ENCODE measurements at places on chromosomes 7 and 10.

GRCh38 chr10:79150444-79150754 lies 81.6 kb downstream of the ZMIZ1 start:
- H3K4me3 ChIP-seq = peak overlapping the region; percentile 41
- H3K27ac ChIP-seq = peak overlapping the region; percentile 26
- H3K27me3 ChIP-seq = no peaks in the 10 kb centered on the region
- no peaks in the 10 kb centered on the region for H3K36me3 ChIP-seq
- peaks cover 32% of the 10 kb centered on the region for H3K4me1 ChIP-seq

GRCh38 chr10:116980041-116980440 lies 24.9 kb downstream of the SHTN1 start:
- H3K27ac ChIP-seq = no peak overlapping the region
- no peak for DNase-seq
- H3K4me1 ChIP-seq = no peaks in the 10 kb centered on the region
- no peak overlapping the region for H3K4me3 ChIP-seq

- no peak overlapping the region for H3K4me3 ChIP-seq
- no peak for DNase-seq
- H3K4me1 ChIP-seq = no peaks in the 10 kb centered on the region
- no peak overlapping the region for H3K27ac ChIP-seq
- no peaks in the 10 kb centered on the region for H3K27me3 ChIP-seq
Measured at GRCh38 chr7:16599860-16600259, 45.7 kb downstream of the ANKMY2 start.

DNA sequence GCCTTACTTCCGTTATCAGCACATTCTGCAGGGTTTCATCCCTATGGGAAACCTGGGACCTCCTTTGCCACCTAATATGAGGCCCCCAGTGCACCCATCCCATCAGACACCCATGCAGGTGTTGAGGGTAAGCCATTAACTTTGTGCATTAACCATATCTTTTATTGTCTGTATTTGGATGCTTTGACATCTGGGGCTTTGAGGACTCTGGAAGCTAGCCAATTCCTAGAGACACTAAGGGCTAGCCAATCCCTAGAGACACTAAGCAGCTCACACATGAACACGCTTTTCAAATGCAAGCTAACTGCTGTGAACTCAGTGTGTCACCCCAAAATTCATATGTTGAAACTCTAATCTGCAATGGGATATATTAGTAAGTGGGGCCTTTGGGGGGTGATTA lies 272.5 kb upstream of the COBL start:
- H3K27me3 ChIP-seq = no peaks in the 10 kb centered on the region
- no peak overlapping the region for H3K4me3 ChIP-seq
- no peaks in the 10 kb centered on the region for H3K36me3 ChIP-seq
- H3K27ac ChIP-seq = no peak overlapping the region
- no peak for DNase-seq

DNA sequence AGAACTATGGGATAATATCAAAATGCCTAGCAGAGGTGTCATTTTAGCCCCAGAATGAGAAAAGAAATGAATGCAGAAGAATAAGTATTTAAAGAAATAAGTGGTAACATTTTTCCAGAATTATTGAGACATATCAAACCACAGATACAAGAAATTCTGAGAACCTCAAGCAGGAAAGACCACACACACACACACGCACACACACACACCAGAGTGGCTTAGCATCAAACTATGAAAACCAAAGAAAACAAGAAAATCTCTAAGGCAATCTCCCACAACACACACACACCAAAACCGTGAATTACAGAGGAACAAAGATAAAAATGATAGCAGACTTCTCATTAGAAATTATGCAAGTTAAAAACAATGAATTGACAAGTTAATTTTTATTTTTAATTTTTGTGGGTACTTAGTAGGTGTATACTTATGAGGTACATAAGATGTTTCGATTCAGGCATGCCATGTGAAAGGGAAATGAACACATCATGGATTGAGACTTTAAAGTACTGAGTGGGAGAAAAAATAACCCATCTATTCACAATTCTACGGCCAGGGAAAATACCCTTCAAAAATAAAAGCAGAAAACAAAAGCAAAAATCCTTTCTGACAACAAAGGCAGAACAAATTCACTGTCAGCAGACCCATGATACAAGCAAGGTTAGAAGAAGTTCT lies 14.6 kb downstream of the PPIF start:
- peaks cover 13% of the 10 kb centered on the region for H3K36me3 ChIP-seq
- no peak overlapping the region for H3K4me3 ChIP-seq
- peaks cover 10% of the 10 kb centered on the region for H3K4me1 ChIP-seq
- H3K27me3 ChIP-seq = peaks cover 32% of the 10 kb centered on the region

GRCh38 chr10:78868861-78869260 lies 199.9 kb upstream of the ZMIZ1 start:
- no peak overlapping the region for H3K27ac ChIP-seq
- H3K4me3 ChIP-seq = no peak overlapping the region
- peaks cover under 1% of the 10 kb centered on the region for H3K4me1 ChIP-seq
- DNase-seq = no peak

Measured in activated CD4-positive, alpha-beta T cell treated with anti-CD3 and anti-CD28 coated beads, Interleukin-2, amount 10 ng/mL, durations not matched to agents 24 days and 14 days (primary cell).